LoVo (cell line): ENCODE measurements at places on chromosomes 13 and 19.

GRCh38 chr13:95243207-95243606 is 58.0 kb downstream of the ABCC4 start:
- no peak for DNase-seq

DNA sequence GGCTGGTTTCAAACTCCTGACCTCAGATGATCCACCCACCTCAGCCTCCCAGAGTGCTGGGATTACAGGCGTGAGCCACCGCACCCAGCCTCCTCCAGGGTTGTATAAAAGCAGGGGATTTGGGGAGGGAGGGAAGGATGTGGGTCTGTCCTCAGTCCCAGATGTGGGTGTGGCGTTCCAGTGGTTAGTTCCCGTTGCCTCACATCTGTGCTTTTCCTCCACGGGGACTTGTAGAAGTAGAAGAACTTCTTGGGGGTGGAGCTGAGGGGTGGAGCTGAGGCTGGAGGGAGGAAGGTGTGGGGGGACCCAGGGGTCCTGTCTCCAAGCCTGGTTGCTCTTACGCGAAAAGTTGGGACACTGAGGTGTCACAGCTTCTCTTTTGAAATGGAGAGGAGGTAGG is 514 bp upstream of the MCEMP1 start:
- DNase-seq = no peak

DNA sequence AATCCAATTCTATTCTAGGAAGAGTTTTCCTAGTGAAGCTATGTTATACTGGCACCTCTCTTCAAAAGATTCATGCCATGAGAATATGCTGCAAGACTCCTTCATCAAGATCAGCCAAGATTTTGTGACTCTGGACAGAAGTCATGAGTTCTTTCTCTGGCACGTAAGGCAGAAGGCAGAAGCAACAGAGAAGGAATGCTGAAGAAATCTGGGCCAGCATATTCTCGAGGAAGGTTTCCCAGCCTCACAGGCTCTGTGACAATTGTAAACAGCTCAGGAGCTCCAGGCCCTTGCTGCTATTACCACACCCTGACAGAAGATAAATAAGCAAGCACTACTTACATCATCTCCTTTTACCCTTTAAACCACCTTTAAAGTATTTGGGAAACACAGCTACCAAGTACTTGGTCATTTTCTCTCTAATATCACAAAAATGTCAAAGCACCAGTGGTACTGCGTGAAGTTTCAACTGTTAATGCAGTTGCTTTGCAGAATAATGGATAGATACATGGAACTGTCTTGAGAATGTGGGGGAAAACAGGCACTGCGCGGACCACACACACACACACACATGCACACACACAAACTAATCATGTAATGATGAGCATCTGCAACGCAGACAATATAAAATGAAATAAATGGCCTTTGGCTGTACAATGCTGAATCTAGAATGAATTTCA is 55.4 kb downstream of the INTS6 start:
- no peak for DNase-seq

DNA sequence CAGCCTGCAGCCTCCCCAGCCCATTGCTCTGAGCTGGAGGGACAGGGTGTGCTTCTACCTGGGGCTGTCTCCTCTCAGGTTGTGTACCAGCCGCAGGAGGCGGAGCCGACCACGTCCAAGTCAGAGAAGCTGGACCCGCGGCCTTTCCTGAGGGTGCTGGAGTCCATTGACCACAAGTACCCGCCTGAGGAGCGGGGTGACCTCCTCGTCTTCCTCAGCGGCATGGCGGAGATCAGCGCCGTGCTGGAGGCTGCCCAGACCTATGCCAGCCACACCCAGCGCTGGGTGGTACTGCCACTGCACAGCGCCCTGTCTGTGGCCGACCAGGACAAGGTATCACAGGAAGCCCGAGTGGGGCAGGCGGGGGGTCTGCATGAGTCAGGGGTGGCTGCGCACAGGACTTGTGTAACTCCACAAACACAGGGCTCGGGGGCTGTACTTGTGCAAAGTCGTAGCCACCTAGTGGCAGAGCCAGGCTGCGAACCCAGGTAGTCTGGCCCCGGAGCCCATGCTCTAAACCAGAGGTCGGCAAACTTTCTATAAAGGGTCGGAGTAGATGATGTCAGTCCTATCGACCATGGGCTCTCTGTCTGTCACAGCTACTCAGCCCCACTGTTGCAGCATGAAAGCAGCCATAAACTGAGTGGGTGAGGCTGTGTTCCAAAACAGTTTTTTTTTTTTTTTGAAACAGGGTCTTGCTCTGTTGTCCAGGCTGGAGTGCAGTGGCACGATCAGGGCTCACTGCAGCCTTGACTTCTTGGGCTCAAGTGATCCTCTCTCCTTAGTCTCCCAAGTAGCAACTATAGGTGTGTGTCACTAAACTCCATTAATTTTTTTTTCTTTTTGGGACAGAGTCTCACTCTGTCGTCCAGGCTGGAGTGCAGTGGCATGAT is 8.9 kb downstream of the DHX34 start:
- no peak for DNase-seq

GRCh38 chr13:31890946-31891345 is 140.6 kb upstream of the FRY start:
- no peak for DNase-seq

- DNase-seq = peak; percentile 8
Measured at GRCh38 chr19:8640402-8641004, 10.1 kb downstream of the NFILZ start.

GRCh38 chr19:15926484-15926883 is 7.8 kb downstream of the CYP4F11 start:
- no peak for DNase-seq

DNA sequence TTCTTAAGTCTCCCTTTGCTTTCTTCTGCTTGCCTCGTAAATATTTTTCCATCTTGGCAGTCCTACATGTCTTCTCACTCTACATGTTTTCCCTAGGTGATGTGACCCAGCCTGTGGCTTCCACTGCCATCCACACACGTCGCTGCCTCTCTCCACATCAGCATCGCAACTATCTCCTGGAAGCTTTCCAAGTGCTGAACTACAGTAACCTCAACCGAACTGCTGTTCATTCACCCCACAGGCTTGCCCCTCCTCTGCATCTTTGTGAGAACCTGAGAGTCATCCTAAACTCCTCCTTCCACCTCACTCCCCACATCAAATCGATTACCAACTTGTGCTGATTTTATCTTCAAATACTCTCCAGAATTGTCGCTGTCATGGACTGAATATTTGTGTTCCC is 41.2 kb upstream of the USPL1 start:
- DNase-seq = peak; percentile 19
